Endothelial cell of umbilical vein (primary cell): ENCODE measurements at places on chromosomes 2 and 18.

DNA sequence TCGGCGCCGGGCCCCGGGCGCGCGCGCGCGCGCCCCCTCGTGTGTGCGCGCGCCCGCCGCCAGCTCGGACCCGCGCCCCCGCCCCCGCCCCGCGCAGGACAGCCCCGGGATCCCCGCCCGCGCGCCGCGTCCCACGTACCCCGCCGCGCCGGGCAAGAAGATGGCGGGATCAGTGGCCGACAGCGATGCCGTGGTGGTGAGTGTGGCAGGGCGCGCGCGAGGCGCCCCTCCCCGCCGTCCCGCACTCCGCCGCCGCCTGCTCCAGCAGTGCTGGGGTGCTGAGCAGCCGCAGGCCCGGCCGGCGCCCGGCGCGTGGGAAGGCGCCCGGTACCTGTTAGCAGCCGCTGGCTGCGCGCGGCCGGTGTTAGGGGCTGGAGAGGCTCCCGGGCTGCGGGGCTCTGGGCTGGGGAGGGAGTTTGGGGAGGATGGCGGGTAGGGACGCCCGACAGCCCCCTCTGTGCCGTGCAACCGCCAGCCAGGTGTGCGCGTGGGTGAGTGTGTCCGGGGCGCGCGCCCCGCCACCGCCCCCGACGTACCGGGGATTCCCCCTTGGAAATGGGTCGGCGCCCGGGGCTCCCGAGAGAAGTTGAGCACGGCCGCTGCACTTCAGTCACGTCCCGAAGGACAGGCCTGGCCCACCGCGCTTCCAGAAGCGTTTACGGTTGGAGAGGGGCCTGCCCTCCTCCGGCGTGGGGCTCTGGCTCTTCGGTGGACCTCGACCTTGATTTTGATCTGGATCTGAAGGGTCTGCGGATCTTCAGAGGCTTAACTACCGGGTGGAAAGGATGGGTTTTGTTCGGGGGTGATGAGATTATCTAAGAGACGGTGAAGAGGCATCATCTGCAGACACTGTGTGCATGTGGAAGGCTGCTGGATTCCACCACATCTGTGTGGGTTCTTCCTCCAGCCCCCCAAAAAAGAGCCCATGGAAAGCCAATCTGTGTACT lies 697 bp downstream of the LGALSL start:
- peak; percentile 51 for DNase-seq

GRCh38 chr18:70469916-70470315 lies 181.1 kb downstream of the SOCS6 start:
- DNase-seq: no peak

DNA sequence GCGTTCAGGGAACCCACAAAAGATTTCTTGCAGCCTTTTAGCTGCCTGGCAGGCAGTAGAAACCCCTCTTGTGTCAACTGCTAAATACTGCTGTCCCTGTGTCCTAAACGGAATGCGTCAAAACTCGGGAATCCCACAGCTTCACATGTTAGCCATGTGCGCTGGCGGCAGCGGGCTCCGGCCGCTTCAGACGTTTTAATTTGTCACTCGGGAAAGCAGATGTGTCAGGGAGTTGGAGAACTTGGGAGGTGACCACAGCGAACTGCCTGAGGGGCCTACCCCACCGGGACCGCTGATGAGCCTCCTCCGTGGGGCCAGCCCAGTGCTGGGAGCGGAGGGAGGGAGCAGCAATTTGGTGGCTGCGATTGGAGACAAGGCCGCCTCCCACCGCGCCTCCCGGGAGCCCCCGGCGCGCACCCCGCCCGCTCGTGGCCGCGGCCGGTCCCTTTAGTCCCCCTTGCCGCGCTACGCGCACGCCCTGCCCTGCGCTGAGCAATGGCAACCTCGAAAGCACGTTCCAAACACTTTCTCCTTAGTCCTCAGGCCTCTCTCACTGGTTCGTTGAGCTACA lies 146.1 kb upstream of the SATB2 start:
- DNase-seq: no peak

- DNase-seq: no peak
Observed at GRCh38 chr18:74012954-74013630, 134.5 kb downstream of the FBXO15 start.

GRCh38 chr2:205715831-205716525 lies 33.7 kb downstream of the NRP2 start:
- DNase-seq: no peak

DNA sequence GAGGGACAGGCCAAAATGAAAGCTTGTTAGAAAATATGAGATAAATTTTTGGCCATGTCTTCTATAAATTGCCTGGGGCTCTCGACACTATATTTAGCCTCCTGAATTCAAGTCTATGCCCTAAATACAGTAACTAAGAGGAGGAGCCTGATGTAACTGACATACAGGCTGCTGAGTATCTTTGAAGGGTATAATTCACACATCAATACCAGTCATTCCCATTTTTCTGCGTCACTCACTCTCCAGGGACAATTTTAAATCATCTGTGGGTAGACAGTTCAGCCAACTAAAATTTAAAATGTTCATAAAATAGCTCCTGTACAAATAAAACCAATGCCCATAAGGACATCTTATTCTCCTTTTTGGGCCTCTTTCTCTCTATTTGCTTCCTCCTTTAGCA lies 105.9 kb downstream of the AP1S3 start:
- no peak for DNase-seq

- no peak for DNase-seq
Observed at GRCh38 chr18:3097082-3097481, 84.1 kb upstream of the LPIN2 start.

GRCh38 chr18:75167759-75168618 lies 41.0 kb downstream of the PTGR3 start:
- DNase-seq: no peak

GRCh38 chr18:62264984-62265383 lies 60.1 kb upstream of the TNFRSF11A start:
- no peak for DNase-seq

DNA sequence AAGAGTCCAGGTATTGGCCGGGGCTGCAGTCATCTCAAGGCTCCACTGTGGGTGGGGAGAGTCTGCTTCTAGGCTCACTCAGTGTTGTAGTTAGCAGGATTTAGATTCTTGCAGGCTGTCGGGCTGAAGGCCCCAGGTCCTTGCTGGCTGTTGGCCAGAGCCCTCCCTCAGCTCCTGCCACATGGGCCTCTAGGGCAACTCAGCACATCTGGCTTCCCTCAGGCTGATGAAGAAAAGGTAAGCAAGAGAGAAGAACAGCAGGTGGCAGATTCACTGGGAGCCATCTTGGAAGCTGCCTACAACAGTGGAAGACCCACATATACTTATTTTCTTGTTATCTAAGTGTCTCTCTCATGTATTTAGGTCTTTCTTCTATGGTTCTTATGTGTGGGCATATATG lies 4.3 kb downstream of the MRPS9 start:
- no peak for DNase-seq

DNA sequence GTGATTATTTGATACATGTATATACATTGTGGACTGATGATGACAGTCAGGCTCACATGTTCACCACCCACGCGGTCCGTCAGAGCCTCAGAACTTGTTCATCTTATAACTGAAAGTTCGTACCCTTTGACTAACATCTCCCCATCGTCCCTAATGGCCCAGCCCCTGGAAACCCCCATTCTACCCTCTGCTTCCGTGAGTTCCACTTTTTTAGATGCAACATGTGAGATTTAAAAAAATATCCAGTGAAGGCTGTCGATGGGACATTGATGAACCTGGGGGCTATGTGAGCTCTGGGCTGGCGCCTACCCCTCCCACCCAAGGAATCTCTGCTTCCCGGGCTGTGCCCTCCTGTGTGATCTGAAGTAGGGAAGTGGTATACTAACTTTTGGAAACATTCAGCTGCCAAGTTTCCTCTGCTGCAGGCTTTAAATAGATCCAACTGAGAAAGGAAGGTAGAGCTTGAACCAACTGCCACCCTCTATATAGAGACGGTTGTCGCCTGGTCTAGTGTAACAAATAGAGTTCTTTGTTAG lies 163.8 kb downstream of the FAM210A start:
- DNase-seq: no peak

GRCh38 chr18:73782405-73782804 lies 365.2 kb downstream of the FBXO15 start:
- no peak for DNase-seq

DNA sequence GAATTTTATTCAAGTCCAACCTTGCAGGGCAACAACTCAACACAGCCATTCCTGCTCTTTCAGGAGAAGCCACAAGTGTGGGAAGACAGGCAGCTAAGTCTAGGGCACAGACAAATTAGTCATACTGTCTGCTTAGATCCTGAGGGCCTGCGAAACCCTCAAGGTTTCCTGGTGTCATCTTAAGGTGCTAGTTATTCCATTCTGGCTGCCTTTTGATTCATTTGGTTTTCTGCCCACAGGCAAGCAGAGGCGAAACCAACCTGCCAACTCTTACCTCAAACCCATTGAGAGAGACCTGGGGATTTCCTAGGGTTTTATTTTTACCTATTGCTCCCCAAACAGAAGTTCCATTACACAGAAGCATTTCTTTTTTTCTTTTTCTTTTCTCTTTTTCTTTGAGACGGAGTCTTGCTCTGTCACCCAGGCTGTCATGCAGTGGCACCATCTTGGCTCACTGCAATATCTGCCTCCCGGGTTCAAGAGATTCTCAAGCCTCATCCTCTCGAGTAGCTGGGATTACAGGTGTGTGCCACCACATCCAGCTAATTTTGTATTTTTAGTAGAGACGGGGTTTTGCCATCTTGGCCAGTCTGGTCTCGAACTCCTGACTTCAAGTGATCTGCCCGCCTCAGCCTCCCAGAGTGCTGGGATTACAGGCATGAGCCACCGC lies 23.7 kb upstream of the SCYGR1 start:
- no peak for DNase-seq

GRCh38 chr2:207993151-207993763 lies 32.1 kb downstream of the PLEKHM3 start:
- no peak for DNase-seq

- DNase-seq: peak; percentile 79
Observed at GRCh38 chr2:176461809-176462670, 192.8 kb downstream of the MTX2 start.

- DNase-seq: no peak
Observed at GRCh38 chr18:57113799-57114420, 33.0 kb upstream of the BOD1L2 start.

- no peak for DNase-seq
Observed at GRCh38 chr2:208222351-208222750, 32.5 kb downstream of the IDH1 start.

DNA sequence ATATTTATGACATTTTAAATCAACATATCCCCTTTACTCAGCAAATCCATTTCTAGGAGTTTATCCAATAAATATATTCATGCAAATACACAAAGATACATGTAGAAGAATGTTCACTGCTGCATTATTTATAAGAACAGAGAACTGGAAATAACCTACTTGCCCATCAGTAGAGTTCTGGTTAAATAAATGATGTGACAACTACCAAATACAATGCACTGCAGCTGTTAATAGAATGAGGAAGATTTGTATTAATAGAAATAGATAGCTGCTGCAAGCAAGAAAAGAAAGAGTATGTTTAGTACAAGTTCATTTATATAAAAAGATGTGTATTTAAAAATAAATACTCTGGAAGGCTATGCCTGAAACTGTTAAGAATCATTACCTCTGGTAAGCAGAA lies 49.3 kb upstream of the CSRNP3 start:
- DNase-seq: no peak

DNA sequence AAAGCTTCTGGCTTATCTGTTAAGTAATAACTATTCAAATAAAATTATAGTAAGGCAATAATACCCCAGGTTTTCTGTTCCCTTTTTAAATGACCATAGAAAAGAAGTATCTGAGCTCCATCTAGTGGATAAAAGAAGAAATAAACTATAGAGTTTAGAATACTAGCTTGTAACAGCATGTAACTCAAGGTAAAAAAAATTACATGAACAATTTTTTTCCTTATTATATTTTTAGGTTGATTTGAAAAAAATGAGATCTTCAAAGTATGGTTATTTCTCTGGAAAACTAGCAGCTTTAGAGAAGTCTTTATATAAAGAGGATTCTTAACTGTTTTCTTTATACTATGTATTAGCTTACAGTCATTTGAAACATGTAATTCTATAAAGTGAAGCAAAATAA lies 58.1 kb downstream of the NCKAP1 start:
- peak; percentile 44 for DNase-seq

DNA sequence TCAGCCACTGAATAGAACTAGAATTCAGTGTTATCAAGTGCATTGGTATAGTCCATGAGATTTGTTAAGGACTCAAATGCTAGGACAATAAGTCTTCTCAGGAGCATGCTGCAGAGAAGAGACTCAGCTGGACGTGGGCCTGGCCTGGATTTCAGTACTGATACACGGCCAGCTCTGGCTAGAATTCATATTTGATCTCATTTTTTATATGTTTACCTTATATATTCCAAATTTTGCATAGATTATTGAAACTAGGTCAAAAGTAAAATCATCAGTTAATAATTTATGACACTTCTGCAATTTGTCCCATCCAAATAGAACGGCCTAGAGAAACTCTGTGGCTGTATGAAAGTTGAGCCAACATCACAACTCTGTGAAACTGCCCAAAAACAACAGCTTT lies 262.0 kb downstream of the DLGAP1 start:
- DNase-seq: no peak

- no peak for DNase-seq
Observed at GRCh38 chr2:230346921-230347533, 20.0 kb downstream of the SP140L start.

DNA sequence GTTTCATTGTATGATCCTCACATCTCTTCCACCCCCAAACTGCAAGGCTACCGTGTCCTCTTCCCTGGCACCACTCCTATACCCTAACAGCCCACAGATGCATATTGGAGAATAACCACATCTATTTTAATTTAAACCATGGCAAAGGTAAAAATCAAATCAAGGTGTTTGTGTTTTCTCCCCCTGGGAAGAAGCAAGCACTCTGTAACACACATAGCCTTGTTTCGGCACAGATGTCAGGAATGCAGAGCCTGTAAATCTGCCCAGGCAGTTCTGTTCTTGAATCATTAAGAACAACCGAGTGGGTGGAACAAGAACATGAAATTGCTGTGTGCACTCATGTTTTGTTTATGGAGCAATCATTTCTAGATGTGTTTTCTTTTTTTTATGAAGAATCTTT lies 6.8 kb upstream of the COX7A2L start:
- DNase-seq: no peak

GRCh38 chr2:222813177-222813843 lies 47.5 kb upstream of the ACSL3 start:
- DNase-seq: no peak

GRCh38 chr2:7829241-7829640 lies 852.6 kb upstream of the ID2 start:
- DNase-seq: no peak

DNA sequence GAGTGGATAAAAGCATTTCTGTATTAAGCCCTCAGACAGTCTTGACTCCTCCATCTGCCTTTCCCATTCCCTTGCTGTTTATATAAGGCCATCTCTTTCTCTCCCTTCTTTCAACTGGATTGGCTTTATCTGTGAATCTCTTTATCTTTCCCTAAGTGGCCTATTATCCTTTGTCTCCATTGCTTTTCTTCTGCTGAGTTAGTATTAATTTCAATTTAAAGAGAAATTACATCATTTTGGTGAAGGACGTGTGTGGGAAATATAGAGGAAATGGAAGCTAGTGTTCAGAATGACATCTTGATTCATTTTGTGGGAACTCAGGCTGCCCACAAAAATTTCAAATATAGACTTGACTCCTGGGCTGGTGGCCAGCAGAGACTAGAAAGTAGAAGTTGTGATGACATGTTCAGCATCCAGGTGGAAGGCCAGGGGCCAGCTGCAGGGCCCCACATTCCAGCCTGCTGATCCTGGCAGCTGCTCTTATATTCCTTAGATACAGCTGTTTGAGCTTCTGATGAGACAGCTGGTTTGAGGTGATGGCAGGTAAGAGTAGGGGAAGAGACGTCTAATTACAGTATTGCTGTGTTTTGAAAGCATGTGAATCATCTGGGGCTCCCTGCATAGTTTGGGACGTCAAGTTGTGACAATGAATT lies 52.3 kb downstream of the DIS3L2 start:
- DNase-seq: no peak
